ENCODE measurements at places on chromosomes 2 and 18.

DNA sequence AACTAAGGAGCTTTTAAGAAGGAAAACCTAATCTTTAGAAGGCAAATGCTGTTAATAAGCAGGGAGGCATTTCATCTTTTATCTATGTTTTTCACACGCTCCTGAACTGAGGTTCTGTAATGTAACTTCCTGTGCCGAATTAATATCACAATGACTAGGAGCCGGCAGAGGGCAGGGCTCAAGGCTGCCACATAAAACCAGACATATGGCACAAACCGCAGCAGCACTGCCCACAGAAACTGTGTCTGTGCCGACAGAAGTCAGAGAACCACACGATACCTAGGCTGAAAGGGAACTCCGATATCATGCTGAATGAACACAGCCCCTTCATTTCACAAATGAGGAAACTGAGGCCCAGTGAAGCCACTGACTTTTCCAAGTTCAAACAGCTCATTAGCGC is 112.1 kb downstream of the EIPR1 start:
- no peak for DNase-seq

GRCh38 chr2:165889798-165890197 is 63.8 kb downstream of the TTC21B start:
- DNase-seq, result no peak

DNA sequence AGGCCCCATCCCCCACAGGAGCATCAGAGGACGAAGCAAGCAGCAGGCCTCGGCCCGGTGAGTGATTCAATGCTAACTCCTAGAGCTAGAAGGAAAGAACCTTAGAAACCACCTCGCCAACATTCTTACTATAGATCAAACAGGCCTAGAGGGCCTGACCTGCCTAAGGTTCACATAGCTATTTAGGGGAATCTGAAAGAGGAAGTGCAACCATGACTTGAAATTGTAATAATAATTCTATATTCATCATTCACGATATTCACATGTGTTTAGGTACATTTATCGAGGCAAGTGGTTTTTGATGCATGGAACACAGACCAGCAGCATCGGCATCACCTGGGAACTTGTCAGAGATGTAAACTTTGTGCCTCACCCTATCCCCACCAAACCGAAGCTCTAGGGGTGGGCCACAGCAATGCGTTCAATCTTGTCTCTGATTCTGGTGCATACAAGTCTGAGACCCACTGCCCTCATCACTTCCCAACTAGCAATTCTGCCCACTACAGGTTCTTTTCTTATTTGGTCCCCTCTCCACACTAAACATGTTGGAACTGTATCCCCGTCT is 78.0 kb upstream of the DNMT3A start:
- DNase-seq, result no peak

GRCh38 chr2:109721626-109722025 is 72.5 kb upstream of the RGPD5 start:
- DNase-seq, result no peak

- DNase-seq, result no peak
Measured at GRCh38 chr18:44709307-44710126, 28.8 kb downstream of the SETBP1 start.

GRCh38 chr2:120770176-120770575 is 34.5 kb downstream of the GLI2 start:
- no peak for DNase-seq

DNA sequence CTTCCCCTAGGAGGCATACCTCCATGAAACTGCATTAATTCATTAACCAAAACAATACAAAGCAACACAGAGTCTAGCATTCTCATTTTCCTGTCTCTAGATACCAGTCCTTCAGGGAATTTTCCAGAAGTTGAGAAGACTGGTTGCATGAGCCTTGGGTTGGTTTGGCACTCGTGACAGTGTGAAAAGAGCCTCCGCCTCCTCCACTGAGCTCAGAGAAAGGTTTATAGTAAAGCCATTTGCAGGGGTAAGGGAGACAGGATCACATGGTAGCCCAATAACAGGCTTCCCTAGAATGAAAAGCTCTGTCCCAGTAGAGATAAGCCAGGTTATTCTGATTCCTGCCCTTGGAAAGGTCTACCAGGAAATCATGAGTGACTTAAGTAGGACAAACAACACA is 9.7 kb upstream of the TMEM247 start:
- no peak for DNase-seq
